ENCODE measurements at places on chromosomes 16 and 17.

- no peak for DNase-seq
Measured at GRCh38 chr17:5672141-5672540, 87.8 kb upstream of the NLRP1 start.

DNA sequence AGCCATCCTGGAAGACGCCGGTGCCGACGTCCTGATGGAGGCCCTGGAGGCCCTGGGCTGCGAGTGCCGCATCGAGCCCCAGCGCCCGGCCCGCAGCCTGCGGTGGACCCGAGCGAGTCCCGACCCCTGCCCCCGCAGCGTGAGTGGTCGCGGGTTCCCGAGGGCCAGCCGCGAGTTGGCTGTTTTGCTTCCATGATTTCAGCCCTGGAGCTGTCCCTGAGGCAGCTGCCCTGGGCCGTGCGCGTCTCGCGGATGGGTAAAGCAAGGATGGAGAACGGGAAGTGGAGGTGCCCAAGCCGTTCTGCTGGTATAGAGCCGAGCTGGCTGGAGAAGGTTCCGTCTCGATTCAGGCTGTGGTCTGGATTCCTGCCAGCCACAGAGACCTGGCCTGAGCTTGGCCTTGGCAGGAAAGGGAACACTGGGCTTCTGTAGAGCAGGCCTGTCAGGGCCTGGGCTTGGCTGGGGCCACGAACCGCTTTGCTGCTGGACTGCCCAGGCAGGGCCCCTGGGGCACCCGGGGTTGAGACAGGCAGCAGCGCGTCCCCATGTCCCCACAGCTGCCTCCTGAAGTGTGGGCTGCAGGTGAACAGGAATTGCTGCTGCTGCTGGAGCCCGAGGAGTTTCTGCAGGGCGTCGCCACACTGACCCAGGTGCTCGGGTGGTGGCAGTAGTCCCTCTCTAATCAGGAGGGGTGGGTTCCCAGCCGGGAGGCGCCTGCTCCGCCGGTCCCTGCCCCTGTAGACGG, 941 bp upstream of the MRPS34 start:
- no peak for DNase-seq

DNA sequence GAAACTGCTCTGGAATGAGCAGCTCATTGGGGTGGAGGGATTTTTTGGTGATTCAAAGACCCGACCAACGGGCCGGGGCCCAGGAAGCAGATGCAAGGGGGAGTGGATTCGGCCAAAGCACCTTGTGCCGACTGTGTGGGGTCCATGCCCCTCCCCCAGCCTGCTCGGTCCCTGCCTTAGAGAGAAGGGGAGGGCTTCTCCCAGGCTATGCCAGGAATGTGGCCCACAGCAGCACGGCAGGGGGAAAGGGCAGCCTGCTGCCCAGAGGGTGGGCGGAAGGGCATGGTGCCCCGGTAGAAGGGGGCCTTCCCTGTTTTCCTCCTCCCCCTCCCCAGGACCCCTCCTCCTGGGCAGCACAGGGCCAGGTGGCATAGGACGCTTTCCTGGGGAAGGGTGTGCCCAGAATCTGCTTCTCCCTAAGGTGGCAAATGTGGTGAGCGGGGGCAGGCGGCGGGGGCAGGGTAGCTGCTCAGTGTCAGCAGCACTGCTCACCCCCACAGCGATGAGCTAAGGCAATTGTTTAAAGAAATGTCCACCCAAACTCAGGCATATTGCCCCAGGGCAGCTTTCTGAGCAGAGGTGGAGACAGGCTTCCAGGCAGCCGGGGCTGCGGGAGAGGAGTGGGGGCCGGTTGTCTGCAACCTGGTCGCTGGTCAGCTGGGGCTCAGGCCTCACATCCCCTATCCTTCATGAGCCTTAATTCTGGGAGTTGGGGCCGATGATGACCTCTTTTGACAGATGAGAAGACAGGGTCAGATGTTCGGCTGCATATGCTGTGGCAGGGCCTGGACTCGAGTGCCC, 33.9 kb upstream of the MLKL start:
- no peak for DNase-seq

DNA sequence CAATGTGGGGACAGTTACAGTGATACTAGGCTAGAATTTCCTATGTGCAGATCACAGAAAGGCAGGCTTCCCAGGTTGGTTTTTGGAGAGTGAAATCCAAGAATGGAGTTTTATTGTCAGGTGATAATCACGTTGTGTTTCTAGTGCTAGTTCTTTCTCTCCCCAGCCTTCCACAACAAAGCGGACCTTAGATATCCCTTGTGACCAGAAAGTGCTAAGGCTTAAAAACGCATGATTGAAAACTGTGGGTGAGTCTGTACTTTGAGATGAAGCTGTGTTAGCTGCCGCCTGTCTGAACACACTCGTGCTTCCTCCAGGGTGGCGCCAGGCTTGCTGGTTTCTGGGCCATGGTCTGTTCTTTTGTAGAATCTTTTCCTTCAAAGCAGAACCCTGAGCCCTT, 52.1 kb downstream of the BANP start:
- DNase-seq: no peak

GRCh38 chr17:80101946-80102663, 724 bp downstream of the GAA start:
- no peak for DNase-seq

- peak; percentile 47 for DNase-seq
Measured at GRCh38 chr16:85157813-85158742, 45.8 kb upstream of the CIBAR2 start.

All from fibroblast of skin of scalp (primary cell).